ENCODE measurements at places on chromosomes 16 and 17.

- no peak for DNase-seq
Measured at GRCh38 chr17:67742025-67742424, 24.3 kb downstream of the NOL11 start.

- no peak for DNase-seq
Measured at GRCh38 chr17:63930951-63931575, 1.1 kb downstream of the CD79B start.

GRCh38 chr17:10088444-10088843, 110.0 kb downstream of the GAS7 start:
- DNase-seq: no peak

GRCh38 chr17:79933863-79934652, 94.8 kb upstream of the CBX4 start:
- peak; percentile 29 for DNase-seq

DNA sequence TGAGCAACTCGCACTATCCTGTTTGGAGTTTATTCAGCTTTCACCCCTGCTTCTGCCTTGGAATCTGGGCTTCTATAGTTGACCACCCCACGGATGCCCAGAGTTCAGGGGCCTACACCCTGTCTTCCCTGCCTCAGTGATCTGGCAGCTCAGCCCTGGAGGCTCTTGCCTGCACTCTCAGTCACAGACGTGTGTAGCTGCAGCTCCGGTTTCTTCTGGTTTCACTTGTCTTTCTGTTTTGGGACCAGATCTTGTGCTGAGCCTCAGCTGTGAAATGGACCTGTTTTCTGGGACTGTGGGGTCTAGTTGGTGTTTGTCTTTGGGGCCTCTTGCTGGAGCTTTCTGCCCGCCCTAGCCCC, 5.8 kb downstream of the GPT2 start:
- no peak for DNase-seq

DNA sequence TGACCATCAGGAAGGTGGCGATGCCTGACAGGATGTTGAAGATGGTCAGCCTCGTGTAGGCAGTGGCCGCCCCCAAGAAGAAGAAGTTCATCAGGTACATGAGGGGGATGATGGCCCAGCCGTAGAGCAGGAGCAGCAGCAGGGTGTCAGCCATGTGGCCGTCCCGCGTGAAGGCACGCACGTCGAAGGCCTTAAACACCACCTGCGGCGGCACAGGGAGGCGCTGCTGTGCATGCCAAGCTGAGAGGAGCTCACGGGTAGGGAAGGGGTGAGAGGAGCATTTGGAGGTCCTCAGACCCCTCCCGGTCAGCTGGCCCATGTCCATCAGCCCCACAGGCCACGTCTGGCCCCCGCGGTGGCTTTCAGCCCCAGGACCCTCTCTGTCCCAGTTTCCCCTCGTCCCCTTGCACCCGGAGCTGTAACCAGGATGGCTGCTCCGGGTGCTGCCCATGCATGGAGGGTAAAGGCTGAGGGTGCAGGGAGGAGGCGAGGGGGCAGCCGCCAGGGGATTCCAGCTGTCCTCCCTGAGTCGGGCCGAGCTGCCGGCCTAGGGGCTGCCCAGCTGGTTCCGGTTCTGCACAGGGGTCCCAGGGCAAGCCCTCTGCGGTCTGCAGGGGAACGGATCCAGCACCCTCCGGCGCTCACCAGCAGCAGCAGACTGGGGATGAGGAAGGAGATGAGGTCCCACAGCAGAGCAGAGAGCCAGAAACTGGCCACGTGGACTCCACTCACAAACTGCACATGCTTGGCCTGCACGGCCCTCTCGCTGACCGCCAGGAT, 17.1 kb upstream of the RNPS1 start:
- no peak for DNase-seq

DNA sequence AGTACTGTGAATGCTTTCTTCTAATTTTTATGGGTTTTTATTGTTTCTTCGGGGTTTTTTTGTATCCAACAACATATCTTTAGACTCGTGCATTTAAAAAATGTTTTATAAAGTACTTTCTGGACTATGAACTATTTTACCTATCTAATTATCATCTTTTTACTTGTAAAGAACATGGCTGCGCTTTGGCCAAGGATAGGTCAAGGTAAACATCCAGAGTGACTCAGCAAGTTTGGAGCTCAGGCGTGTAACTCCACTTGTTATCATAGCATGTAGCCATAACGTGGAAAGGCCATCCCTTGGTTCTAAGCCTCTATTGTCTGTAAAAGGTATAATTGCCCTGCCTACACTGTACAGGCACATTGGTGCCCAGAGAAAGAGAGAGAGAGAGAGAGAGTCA, 818.0 kb upstream of the GOT2 start:
- DNase-seq: no peak

- no peak for DNase-seq
Measured at GRCh38 chr16:30478766-30479478, 6.4 kb downstream of the ITGAL start.

DNA sequence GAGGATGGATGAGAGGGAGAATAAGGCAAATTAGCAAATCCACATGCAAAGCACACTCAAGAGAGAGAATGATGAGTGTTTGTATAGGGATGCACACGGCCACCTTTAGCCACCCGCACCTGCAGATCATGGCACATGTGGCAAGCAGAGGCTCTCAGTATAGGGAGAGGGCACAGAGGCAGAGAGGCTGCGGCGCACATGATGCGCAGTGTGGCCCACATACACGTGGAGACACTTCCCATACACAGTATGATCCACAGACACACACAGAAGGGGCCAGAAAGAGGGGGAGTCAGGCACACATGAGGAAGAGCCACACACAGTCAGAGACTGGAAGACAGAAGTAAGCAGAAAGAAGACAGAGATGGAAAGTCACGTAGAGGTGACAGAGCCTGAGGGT, 6.5 kb upstream of the CHD3 start:
- no peak for DNase-seq

- no peak for DNase-seq
Measured at GRCh38 chr17:57256708-57257112, 387 bp downstream of the MSI2 start.

DNA sequence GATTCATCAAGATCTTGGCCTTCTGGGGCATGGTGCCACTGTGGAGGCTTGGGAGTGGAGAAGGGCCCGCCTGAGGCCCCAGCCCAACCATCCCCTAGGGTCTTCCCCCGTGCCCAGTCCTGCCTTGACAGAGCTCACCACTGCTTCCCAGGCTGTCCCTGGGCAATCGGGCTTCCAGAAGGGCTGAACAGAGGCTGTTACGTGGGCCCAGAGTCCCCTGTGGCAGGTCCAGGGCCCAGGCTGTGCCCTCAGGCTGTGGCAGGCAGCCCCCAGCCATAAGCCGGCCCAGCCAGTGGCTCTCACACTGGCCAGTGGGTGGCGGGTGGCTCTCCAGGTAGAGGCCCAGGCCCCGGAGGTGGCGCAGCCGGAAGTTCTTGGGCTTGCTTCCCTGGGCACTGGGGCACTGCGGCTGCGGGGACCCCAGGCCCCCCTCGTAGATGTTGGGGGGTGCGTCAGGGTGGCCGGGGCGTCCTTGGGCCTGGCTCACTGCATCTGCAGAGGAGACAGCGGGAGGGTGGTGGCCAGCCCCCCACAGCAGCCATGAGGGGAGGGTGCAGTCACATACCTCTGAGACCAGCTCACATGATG, 809 bp downstream of the C16orf90 start:
- no peak for DNase-seq

DNA sequence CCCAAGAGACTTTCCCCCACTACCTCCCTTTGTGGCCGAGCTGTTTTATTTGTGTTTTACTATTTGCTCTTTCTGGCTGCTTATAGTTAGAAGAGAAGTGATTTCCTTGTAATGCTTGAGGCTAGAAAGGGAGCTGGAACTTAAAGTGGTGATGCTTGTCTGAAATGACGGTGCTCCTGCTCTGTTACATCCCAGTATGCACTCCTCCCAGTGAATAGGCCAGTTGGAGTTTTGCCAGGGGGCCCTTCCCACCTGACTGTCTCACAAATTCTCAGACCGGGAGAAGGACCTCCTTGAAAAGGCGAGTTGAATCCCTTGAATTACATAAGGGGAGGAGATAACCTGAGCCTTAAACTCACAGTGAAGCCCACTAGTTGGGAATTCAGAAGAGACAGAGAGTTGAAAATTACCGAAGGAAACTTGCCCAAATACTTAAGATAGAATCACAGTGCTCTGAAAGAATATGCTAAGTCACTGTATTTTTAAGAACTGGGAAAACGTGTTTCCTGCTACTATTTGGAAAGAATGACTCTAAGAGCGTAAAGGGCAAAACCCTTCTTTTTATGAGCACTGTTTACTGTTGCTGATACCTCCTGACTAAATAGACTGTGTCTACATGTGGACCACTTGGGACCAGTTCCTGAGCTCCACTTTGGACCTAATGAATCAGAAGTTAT, 84.7 kb upstream of the CLEC3A start:
- no peak for DNase-seq

DNA sequence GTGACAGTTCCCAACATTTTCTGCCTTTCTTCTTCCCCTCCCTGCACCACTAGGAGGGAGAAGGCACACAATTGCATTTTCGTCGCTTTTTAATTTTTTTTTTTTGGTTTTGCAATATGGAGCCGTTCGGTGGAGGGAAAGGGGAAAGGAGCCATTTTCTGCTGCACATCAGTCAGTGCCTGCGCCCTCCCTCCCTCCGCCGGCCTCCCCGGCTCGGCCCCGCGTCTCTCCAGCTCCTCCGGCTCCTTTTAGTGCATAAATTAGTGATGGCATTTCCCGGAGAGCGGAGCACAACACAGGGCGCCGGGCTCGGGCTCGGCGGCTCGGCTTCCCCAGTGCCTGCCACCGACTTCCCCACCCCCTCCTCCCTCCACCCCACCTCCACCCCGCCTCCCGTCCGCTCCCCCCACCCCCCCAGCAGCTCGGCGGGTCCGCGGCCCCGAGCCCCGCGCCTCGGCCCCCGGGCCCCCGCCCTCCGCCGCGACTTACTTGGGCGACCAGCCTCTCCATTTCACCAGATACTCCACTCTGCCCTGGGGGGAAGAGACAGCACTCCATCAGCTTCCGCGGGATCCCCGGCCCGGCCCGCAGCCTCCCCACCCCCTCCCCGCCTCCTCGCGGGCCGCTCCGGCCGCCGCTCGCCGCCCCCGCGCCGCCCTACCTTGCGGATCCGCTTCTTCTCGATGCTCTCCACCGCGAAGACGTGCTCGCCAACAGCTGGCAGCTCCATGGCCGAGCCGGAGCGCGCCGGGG, 542 bp downstream of the CBX4 start:
- DNase-seq: peak; percentile 50

DNA sequence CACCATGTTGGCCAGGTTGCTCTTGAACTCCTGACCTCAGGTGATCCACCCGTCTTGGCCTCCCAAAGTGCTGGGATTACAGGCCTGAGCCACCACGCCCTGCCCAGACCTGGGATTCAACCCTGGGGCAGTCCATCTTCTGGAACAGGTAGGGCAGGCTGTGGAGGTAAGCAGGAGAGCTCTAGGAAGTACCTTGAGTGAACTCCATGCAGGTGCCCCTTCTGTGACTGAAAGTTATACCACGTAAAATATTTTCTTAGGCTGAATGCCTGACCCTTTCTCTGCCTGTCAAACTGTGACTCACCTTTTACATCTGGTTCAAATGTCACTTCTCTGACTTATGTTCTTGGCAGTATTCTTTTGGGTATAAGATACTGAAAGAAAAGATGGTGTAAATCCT, 86.7 kb upstream of the ELAC2 start:
- DNase-seq: no peak

GRCh38 chr16:15509593-15510535, 75.5 kb downstream of the BMERB1 start:
- DNase-seq: no peak

- DNase-seq: no peak
Measured at GRCh38 chr16:5738586-5738985, 641.0 kb upstream of the EEF2KMT start.

GRCh38 chr17:32142857-32143526, 690 bp downstream of the RHOT1 start:
- no peak for DNase-seq

- no peak for DNase-seq
Measured at GRCh38 chr17:13415871-13416416, 185.8 kb downstream of the HS3ST3A1 start.

- no peak for DNase-seq
Measured at GRCh38 chr16:17058471-17058870, 412.3 kb downstream of the XYLT1 start.

DNA sequence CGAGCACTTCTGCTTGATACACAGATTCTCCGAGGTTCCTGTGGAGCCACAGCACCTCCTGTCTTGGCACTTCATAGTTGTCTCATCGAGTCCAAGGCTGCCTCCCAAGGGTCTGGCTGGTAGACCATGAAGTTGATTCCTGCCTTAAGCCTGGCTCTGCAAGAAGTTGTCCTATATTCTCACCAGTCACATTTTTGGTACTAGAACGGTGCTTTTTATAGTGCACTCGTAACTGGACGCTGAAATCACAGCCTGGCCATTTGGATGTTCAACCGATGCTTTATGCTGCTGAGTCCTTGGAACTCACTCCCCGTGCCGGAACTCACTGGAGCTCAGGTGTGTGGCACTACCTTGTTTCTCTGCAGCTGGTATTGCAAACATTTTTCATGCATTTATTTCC, 35.6 kb downstream of the RMI2 start:
- no peak for DNase-seq

DNA sequence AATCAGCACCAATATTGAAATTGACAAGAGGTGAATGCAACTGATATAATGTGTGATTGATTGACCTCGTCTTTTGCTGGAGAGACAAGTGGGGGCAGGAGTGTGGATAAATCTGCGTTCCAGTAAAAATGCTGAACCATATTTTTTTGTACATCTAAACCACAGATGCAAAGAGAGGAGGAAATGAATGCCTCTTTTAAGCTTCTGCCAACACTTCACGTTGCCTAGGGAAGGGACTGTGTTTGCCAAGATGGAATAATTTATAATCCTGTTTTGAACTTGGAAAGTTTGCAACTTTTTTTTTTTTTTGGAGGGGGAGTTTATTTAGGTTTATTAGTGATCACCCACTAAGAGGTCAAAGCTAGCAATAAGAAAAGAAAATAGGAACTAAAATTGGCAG, 288.2 kb upstream of the EEF2KMT start:
- no peak for DNase-seq

GRCh38 chr16:57594531-57595031, 33.8 kb upstream of the ADGRG1 start:
- no peak for DNase-seq

DNA sequence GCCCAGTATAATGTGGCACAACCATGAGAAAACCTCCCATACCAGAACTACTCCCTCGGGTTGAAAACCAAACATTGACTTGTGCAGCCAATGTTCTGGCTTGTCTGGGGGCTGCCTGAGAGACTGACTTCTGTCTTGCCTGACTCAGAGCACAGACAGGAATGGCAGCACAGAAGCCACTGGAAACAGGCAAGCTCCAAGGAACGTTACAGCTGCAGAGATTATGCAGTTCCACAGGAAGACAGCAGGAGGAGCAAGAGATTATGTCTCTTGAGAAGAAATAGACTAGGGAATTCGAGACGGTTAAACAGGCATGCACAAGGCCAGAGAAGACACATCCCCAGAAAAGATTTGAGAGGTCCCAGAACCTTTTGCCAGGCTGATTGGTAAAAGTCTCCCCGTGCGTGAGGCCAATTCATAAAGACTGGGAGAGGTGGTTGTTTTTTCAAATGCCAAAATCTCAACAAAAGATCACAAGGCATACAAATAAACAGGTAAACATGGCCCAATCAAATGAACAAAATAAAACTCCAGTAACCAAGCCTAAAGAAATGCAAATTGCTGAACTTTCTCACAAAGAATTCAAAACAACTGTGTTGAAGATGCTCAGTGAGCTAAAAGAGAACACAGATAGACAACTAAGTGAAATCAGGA, 90.6 kb upstream of the CDH5 start:
- DNase-seq: no peak

- no peak for DNase-seq
Measured at GRCh38 chr17:50217591-50217990, 16.2 kb upstream of the COL1A1 start.
